ENCODE measurements at places on chromosomes 5 and 9.

- no peak for DNase-seq
These were observed 44.9 kb upstream of the RAPGEF6 start for GRCh38 chr5:131679911-131680310.

- no peak for DNase-seq
These were observed 195.3 kb downstream of the FBXL7 start for GRCh38 chr5:15695215-15695731.

DNA sequence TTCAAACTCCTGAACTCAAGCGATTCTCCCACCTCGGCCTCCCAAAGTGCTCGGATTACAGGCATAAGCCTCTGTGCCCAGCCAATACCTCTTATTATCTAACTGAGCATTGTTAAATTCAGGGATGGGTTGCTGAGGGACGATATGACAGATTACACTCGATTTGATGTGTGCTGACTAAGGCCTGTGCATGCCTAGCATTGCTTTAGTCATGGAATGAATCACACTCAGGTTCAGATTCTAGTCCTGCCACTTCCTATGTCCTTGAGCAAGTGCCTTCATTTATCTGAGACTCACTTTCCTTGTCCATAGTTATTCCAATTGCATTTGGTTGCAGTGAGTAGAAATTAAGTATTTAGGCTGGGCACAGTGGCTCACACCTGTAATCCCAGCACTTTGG is 19.5 kb downstream of the THBS4 start:
- DNase-seq = no peak

DNA sequence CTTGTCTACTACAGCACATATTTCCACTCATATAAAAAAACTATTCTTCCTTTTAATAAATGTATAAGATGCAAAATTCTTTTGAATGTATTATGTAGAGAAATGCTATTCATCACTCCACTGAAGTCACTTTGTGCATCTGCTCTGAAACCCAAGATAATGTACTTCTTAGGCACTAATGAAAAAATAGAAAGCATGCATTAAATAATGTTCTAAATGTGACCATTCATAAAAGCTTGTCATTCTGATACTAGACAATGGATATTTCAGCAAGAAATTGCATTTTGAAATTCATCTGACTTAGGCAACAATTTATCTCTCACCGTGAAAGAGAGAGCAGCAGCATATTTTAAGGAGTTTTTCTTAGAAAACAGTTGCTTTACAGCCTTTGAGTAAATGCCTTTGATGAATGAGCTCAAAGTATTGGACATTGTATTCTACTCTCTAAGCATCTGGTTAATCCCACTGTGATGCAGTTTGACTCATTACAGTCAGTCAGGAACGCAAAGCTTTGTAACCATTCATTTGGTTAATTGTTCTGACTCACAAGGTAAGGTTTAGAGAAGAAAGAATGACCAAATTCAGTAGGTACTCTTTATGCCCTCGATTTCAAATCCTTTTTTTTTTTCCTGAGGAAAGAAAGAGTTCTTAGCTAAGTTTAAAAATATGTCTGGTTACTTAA is 2233.8 kb upstream of the C9orf72 start:
- no peak for DNase-seq

DNA sequence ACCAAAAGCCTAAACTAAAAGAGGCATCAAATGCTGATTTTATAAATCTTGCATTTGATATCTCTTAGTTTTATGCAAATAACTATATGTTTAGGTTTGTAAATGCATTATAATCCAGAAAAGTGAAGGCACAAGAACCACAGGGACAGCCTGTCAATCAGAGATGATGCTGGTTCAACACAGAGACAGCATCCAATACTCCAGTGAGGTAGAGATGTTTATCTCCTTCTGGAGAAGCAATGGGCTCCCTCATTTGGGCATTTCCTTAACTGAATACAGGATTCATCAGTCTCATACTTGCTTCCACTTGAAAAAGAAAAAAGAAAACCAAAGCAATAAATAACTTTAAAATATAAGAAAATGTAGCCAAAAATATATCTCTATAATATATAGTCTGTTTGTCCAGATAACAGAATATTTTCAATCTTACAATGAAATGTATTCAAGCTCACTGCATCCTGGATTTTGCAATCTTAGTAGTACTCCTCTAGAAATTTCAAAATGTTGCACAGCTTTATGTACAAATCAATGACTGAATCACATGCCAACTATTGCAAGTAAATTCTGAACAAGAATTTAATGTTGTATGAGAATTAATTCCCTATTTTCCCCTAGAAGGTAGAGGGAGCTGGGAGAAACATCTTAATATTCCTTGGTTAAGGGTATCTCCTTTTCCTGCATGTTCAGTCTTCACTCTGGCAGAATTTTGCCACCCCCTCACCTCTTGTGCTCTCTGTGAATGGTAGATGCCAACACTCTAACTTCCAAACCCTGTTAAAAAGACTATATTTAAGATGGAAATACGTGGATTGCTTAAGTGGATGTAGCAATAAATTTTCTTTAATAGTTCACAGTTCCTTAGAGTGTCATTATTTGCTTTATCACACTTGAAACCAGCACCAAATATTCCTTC is 191.1 kb upstream of the GAS1 start:
- DNase-seq = no peak

DNA sequence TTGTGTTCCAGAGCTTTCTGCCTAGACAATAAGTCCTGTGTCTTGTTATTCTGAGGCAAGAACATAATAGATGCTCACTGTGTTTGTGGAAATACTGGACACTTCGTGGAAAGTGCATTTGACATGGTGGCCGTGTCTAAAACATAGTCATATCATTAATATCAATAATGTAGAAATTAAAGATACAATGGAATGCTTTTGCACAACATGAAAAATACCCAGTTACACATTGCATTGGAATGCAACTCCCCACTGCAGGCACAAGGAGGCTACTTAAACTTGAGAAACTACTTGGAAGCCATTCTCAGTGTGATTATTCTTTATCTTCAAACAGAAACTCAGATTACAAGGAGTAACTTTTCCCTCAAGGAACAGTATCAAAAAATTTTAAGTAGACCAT is 145.3 kb upstream of the ZNF462 start:
- DNase-seq = no peak

All from OCI-LY7 (cell line).